ENCODE measurements at places on chromosomes 6 and 20.

DNA sequence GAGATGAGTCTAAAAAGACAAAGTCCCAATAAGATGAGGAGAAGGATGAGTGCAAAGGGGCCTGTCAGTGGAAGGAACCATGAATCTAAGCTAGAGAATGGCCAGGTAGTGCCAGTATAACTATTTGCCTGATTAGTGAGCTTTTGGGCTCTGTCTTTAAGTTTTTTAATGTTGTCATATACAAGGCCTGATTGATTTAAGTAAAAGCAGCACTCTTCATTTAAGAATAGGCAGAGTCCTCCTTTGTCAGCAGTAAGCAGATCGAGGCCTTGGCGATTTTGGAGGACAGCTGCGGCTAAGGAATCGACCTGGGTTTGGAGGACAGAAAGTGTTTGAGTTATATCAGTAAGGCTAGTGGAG is 753.4 kb upstream of the ADGRB3 start:
- DNase-seq = no peak

- DNase-seq = no peak
Observed at GRCh38 chr6:15585760-15586214, 77.0 kb downstream of the DTNBP1 start.

- no peak for DNase-seq
Observed at GRCh38 chr20:18488301-18488700, 8.7 kb downstream of the RBBP9 start.

DNA sequence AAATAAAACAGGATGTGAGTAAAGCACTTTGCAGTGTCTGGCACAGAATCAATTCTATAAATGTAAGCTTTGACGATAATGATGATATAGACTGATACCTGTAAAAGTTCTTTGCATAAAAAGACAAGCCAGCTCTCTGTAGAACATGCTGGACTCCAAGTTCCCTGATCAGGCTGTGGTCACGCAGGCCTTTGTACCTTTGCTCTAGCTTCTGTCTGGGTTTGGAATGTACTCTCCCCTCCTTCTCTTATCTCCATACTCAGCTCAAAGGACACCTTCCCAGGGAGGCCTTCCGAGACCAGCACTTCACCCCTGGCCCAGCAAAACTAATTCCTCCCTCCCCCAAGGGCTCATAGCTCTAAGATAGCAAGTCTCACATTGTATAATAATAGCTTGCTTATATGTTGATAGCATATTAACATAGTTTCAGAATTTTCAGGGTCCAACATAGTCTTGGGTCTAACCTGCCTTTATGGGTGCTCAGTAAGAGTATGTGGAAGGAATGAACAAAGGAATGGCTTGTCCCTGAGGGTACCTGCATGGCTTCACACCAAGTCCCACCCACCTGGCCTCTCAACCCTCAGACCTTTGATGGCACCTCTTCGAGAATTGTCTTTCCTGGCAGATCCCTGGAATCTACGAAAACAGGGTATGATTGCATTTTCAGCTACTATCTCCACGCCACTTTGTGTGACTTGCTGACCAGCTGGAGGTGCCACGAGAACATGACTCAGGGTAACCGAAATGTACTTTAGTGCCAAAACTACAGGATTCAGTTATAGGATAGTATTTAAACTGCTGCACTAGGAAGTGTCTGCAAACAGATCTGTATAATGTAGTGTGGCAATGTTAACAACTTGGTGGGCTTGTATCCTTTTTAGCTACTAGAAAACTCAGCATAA is 41.7 kb upstream of the PIM1 start:
- no peak for DNase-seq

Data from T-helper 1 cell (primary cell).